Naive B cell (primary cell): ENCODE measurements at places on chromosomes 7 and 10. TPM values are rescaled to one million over a fixed set of nuclear protein-coding genes. Genes with fewer than 3 reads are reported as not detected.

DNA sequence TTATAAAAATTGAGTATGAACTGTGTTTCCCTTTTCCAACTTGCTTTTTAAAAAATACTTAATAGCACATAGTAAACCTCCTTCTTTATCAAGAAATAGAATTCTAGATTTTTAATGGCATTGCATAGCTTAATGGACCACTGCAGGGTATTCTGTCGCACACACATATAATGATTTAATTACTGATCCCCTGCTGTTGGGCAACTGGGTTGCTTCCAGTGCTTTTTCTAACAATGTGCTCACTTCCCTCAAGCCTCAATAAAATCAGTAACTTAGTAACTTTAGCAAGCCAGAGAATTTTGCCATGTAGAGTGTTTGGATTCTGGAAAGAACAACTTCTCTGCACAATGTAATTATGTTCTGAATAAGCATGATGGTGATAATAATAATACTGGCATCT, 49.1 kb upstream of the PDLIM1 start:
- no peak for DNase-seq

PKD2L1 gene
- polyA plus RNA-seq, result 0.25 TPM

SDK1 gene
- polyA plus RNA-seq, result 0.33 TPM

DNA sequence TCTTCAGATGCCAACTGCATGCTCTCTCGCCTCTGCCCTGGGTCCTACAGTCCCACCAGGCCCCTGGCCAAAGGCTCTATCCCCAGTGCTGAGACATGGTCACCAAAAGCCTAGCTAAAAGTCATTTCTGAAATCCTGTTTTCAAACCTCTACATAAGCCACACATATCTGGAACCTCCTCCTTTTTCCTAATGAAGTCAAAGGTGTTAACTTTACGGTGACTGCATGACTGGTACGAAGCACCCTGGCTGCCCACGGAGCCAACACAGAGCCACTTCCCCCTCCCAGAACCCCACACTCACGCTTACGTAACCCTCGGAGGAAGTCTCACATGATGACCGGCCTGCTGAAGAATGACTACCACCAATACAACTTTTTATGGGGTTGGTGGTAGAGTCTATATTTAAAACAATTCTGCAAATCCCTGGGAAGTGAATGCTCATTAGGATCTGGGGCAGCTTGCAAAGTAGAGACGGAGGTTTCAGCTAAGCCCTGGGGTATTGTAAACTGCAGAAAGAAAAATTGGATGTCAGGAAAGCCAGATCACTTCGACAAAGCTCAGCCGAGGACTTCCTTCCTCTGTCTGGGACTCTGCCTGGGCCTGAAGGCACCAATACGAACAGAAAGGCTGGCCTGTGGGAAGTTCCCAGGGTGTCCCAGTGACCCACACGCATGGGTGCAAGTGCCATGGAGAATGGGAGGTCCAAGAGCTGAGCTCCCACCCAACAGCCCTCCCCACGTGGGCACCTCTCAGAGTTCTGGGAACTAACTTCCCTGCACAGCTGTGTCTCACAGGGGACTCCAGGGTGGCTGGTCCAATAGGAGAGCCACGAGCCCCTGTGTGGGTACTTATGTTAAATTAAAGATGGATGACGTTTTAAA, 50.7 kb downstream of the PDGFA start:
- peak; percentile 12 for DNase-seq

DNA sequence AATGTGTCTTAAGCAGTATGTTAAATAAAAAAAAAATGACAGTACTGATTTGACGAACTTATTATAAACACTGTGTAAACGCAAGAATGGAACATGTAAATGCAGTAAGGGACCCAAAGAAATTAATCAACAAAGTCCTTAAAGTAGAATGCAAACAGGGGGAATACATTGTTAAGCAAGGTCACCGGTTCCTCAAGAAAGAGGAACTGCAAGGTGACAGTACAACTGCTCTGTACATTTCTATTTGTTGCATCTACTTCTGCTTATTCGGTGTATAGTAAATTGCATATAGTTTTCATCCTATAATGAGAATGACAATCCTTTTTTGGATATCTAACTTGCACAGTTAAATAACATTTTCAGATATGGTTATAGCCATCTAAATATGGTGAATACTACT, 387.0 kb upstream of the SEMA3D start:
- DNase-seq, result no peak

JCAD gene
- polyA plus RNA-seq, result not detected

DNA sequence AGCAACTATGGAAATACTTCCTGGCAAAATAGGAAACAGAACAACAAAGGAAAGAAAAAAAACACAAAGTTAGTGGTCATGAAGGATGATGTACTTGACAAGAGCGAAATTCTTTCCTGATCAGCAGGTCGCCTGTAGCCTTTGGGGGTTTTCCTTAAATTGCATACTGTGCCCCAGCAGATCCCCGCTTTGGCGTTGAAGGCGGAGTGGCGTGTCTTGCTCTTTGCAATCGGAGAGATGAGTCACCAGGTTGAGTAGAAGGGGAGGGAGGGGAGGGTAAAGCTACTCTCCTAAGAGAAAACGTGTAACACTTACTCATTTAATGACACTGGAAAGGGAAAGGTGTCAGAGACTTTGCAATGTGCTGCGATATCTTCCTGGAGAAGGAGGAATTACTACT, 587.2 kb downstream of the SORCS1 start:
- no peak for DNase-seq

DNA sequence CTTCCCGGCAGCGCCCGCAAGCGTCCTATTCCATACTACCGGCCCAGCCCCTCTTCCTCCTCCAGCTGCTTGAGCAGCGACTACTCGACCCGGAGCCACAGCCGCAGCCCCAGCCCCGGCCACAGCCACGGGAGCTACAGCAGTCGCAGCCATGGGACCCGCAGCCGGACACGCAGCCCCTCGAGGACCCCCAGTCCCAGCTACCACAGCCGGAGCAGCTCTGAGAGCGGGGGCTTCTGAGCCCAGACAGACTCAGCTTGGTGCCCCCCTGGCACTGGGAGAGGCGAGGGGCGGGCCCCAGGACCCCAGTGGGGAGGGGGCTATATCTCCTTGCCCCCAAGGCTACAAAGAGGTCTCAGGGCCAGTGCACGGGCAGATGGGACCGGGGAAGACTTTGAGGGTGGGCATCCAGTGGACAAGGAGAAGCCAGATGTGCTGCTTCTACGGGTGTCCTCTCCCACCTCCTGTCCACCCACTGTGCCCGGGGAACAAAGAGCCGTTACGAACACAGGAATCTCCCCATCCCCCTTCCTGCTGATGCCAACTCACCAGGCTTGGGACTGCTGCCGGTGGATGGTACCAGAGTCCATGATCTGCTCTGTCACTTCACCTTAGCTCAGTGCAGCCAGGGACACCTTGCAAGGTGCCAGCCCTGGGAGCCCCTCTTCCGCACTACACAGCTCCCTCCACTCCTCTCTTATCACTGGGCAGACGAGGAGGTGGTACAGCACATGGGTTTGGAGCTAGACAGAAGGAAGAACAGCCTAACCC, 16.7 kb upstream of the HSPB1 start:
- DNase-seq, result no peak

- DNase-seq, result no peak
Measured at GRCh38 chr7:47905076-47905920, 43.0 kb downstream of the PKD1L1 start.

DNA sequence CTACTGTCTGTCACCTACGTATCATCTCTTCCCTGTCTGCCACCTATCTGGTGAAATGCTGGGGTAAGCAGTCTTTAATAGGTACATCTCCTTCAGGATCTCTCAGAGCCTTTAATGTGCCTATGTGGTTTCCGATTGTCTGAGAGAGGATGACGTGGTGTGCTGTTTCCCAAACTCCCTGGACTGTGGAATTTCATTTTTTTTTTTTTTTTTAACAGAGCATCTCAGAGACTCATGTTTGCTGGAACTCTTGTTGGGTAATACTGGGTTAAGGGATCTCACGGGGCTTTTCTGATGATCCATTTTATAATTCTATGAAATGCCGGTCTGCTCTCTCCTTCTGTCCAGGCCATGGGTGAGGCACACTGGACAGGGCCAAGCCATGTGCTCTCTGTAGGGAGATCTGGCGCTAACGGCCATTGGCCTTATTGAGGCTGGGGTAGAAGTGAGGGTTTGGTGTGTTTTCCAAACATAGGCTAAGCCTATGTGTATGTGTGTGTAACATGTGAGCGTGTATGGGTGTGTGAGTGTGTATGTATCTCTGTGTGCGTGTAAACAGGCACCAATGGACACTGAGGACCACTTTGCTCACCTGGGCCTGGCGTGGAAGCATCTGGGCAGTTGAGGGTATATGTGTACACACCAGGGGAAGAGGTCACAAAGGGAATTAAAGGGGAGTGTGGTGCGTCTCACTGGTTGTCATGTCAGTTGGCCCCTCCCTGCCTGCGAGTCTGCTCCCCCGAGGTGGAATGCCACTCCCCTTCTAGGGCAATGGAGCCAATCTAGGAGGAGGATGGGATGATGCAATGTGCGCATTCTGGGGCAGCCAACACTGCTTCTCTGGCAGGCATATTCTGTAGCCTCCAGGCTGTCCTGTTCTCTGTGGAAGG, 7.8 kb downstream of the ADRA2A start:
- no peak for DNase-seq

DNA sequence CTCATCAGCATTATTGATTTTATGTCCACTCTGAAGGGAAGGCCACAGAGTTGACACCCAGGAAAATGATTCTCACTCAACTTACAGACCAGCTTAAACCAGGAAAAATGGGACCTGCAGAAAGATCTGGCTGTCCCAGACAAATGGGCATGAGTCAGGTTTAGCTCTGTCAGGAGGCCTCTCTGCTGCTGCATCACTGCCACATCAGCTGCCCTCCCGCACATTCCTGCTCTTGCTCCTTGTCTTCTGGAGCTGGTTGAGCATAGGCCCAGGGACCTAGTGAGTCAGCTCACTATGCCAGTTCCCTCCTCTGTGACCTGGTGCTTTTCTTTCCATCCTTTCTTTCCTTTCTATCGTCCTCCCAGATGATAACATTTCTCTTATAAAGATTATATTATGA, 18.8 kb upstream of the SMNDC1 start:
- no peak for DNase-seq

GRCh38 chr7:18174996-18175395, 147.3 kb upstream of the PRPS1L1 start:
- no peak for DNase-seq

GRCh38 chr7:99001482-99002147, 123.3 kb downstream of the TRRAP start:
- no peak for DNase-seq

GRCh38 chr10:53846809-53847208, 954.2 kb downstream of the PCDH15 start:
- DNase-seq, result no peak
